ENCODE measurements at places on chromosomes 4 and X.

DNA sequence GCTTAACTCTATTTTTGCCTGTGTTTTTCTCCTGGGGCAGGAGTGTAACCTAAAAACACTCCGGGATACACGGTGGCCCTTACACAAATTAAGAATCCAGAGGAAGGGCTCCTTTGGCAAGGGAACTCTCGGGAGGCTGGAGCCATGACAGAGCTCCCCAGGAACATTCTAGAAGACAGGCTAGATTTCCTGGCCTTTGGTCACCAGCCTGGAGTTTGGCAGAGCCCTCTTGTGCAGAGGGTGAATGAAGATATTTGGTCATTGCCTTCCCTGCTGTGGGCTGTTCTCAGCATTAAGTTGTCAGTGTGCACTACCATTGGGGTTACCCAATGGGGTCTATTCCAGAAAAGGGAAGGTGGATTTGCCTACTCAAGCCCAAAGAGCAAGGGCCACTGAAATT is 53.8 kb upstream of the LNX1 start:
- no peak for DNase-seq

DNA sequence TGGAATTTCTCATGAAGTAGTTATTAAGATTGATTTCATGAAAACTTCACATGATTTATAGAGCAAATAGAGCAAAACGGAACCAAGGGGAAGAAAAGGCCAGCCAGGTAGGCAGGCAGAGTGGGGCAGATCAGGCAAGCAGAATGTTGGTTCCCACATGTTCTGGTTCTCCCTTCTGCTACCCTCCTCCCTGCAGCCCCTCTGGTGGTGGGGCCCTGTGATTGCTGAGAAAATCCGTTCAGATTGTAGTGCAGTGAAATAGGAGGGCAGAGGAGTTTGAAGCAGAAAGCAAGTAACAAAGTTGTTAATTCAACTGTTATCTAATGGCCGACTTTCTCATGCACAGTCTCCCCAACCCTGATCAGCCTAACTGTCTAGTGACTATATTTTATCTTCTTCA is 185.3 kb downstream of the MID1IP1 start:
- no peak for DNase-seq

DNA sequence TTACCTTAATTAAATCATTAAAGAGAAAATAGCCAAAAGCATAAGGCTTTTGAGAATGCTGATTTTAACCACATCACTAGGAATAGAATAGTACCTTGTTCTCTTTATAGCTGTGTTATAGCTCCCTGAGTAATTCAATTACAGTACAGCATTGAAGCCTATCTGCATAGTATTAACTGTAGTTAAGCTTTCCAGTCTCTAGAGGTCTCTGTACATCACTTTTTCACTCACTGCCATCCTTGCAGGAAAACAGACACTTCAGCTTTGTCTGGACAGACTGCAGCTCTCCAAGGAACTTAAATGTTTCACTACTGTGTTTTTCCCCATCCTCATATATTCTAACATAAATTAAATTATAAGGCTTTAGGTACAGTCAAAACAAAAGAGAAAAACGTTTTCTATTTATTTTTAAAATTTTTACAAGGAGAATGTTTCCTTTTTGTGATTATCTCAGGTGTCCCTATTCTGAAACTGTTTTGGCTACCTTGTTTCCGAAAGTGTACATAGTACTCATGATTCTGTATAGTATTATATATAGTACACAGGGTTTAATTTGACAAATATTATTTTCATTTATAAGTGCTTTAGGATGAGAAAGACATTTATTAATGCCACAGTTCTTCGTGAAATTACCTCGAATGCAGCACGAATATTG is 407.9 kb downstream of the PCDH18 start:
- peak; percentile 16 for DNase-seq

GRCh38 chr4:123419885-123420755 is 23.5 kb downstream of the SPRY1 start:
- no peak for DNase-seq

DNA sequence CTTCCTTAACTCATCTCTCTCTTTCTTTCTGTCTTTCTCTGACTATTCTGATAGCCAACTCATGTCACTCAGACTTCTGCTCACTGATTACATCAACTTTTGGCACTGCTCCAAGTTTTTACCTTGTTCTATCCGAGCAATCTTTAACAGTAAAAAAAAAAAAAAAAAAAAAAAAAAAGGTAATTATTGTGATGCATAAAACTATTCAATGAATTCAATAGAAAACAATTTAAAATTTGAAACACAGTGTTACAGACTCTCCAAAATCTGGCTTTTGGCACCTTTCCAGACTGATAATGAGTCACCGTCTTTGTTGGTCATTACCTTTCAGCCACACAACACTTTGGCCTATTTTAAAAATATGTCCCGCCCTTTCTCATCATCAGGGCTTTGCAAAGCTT is 229.5 kb downstream of the GALNTL6 start:
- DNase-seq, result no peak

DNA sequence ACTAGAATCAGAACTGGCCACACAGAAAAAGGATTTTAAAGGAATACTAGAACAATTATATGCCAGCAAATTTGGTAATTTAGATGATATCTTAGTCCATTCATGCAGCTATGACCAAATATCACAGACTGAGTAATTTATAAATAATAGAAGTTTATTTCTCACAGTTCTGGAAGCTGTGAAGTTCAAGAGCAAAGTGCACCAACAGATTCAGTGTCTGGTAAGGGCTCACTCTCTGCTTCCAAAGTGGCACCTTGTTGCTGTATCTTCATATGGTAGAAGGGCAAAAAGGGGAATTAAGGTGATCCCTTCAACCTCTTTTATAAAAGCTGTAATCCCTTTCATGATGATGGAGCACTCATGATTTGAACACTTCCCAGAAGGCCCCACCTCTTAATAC is 20.3 kb downstream of the TNIP2 start:
- no peak for DNase-seq

DNA sequence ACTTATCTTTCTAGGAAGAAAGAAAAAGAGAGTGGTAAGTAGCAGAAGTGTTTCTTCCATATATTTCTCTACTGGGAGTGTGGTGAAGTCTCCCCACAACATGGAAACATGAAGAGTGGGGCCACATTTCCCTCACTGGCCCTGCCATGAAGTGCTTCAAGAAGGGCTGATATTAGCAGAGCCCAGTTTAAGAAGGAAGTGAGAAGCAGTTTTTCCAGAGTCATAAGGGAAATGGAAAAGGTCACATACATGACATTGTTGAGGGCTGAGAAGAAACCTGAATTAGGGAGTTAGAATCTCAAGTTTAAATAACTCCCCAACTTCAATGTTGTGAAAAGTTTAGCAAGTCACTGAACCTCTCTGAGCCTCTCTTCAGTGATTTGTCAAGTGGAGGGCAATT is 171.9 kb upstream of the RBPJ start:
- no peak for DNase-seq

DNA sequence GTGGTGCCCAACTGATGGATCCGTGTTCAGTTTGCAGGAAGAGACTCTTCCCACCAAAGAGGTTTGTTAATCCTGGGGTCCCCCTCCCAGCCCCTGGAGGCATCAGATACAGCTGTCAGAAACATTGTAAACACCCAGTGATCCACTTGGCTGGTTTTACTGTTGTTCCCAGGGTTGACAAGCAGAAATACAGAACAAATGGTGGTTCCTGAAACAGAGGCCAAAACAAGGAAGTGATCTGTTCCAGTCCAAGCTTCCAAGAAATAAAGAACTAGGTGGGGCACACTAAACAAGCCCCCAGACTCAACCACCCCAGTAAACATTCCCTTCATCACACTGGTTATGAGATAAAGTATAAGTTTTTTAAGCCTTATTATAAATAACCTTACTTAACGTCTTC is 1.4 kb downstream of the TMLHE start:
- no peak for DNase-seq

GRCh38 chr4:117491516-117491915 is 406.1 kb upstream of the TRAM1L1 start:
- no peak for DNase-seq

GRCh38 chr4:25144870-25145481 is 15.3 kb downstream of the SEPSECS start:
- no peak for DNase-seq

DNA sequence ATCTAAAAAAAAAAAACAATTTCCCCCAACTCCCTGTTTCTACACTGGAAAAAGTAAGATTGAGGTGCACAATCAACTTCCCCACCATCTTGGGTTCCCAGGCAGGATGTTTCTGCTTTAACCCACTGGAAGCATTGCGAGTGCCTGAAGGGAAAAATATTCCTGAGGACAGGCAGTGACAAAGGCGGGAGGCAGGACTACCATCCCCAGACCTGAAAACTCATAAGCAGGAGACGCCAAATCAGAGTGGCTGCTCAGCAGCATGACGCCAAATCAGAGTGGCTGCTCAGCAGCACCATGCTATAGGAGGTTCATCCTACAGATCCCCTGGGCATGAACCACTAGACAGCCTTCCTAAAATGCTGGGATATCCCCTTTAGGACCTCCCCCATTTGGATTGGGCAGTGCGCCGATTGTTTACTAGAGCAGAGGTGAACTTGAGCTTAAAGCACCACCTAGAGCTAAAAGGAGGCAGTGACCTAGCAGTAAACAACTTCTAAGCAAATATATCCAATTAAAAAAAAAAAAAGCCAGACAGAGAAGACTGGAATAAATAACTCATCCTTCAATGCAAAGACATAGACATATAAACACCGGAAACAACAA is 35.0 kb upstream of the GK start:
- DNase-seq, result no peak

- no peak for DNase-seq
These were observed 14.8 kb upstream of the MAMLD1 start for GRCh38 chrX:150348365-150348764.

- no peak for DNase-seq
These were observed 50.4 kb upstream of the IL13RA2 start for GRCh38 chrX:115067812-115068211.

Measured in kidney epithelial cell (primary cell).